ENCODE measurements at places on chromosomes 1 and 21. TPM values are rescaled to one million over a fixed set of nuclear protein-coding genes. Genes with fewer than 3 reads are reported as not detected.

DNA sequence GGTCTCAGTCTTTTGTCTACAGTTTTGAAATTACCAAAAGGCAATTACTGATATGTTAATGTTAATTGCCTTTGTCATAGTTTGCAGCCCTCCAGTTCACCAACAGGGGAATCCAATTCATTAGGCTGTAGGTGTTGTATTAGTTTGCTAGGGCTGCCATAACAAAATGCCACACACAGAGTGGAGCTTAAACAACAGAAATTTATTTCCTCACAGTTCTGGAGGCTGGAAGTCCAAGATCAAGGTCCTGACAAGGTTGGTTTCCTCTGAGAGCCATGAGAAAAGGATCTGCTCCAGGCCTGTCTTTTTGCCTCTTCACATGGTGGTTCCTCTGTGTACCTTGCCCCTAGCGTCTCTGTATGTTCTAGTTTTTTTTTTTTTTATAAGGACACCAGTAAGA, 1.3 kb downstream of the RTCA start:
- no peak for DNase-seq

Gene SMYD3
- total RNA-seq = 31.9 TPM

Gene LCK
- total RNA-seq = 1.2 TPM

DNA sequence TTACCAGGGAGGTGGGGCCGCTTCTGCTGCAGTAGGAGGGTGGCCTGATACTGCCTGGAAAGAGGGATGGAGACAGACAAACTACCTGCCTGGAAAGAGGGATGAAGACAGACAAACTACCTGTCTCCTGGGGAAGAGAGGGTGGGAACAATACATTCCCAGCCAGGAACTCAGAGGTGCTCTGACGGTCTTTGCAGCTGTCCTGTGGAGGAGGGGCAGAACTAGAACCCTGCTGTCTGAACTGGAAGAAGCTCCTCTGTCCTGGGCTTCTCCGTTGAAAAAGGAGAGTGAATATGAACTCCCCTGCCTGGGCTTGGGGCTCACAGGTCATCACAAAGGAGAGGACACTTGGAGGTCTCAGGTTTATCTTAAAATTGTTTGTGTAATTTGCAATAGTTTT, 40.3 kb upstream of the ETV3 start:
- no peak for DNase-seq

DNA sequence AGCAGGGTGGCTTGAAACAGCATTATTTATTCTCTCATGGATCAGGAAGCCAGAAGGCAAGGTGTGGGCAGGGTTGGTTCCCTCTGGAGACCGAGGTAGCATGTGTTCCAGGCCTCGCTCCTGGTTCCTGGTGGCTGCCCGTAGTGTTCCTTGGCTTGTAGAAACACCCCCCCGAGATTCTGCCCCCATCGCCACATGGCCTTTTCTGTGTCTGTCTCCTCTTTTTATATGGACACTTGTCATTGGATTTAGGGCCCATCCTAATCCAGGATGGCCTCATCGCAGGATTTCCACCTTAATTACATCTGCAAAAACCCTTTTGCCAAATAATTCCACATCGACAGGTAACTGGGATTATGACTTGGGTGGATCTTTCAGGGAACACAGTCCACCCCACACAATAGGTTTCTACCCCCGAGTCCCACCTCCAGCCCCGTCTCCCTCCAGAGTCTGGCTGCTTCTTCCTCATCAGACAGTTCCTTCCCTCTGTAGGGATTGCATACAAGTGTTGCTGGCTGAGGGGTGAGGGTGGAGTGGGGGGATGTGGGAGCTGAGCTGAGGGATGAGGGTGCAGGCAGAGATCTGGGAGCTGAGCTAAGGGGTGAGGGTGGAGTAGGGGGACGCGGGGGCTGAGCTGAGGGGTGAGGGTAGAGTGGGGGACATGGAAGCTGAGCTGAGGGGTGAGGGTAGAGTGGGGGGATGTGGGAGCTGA, 12.3 kb upstream of the NPHP4 start:
- no peak for DNase-seq

Measured in progenitor cell of endocrine pancreas (in vitro differentiated cells).